ENCODE measurements at places on chromosomes 16 and 17. TPM values are rescaled to one million over a fixed set of nuclear protein-coding genes. Genes with fewer than 3 reads are reported as not detected.

Gene TBX6
- total RNA-seq: 9.6 TPM

- peak; percentile 92 for DNase-seq
- peak overlapping the region; percentile 51 for H3K27ac ChIP-seq
- no peaks in the 10 kb centered on the region for H3K27me3 ChIP-seq
- peaks cover 49% of the 10 kb centered on the region for H3K4me1 ChIP-seq
- H3K36me3 ChIP-seq: 0 out of 2 replicates have a peak, but pooled peaks cover 6% of the 10 kb centered on the region
These were observed 8.1 kb upstream of the DNASE1 start for GRCh38 chr16:3646348-3646920.

Gene NPIPB4
- total RNA-seq: 399 TPM

Gene ASPA
- not detected for total RNA-seq

GRCh38 chr17:3859940-3860339 is 13.9 kb upstream of the NCBP3 start:
- DNase-seq: no peak
- H3K36me3 ChIP-seq: no peaks in the 10 kb centered on the region
- no peak overlapping the region for H3K27ac ChIP-seq
- no peaks in the 10 kb centered on the region for H3K4me1 ChIP-seq
- no peak overlapping the region for H3K4me3 ChIP-seq

DNA sequence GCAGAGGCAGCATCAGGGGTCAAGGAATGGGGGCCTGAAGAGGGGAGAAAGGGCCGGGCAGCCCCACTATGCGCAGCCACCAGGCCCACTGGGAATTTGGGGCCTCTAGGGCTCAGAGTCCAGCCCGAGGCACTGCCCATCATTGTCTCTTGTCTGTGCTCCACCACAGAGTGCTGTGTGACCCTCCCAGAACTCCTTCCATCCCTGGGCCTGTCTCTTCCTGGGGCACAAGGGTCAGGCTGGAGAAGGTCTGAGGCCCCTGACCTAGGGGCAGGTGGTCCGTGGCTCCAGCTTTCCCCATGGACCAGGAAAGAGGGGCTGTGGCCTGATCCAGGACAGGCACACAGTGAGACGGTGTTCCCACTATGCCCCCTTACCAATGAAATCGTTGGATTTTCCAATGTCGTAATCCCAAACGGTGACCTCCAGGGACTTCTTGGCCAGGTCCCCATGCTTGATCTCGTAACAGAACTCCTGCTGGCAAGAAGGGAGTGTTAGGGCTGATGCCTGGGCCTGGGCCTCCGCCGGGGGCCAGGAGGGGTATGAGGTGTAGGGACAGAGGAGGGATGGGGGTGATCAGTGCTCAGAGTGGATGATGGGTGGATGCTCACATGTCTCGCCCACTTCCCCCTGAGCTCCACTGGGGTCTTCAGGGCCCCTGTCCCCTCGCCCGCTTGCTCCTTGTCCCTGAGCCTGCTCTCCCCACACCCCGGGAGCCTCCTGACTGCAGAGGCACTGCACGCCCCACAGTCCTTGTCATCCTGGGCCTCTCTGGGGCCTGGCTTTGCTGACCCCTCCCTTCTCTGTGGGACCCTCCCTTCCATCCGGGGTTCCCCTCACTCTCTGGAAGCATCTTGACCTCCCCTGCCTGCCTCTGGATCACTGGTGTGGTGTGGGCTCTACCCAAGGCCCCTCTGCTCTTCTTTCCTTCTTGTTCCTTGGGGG is 10.7 kb downstream of the SCGB1C2 start:
- no peak overlapping the region for H3K4me3 ChIP-seq
- no peaks in the 10 kb centered on the region for H3K4me1 ChIP-seq
- H3K27ac ChIP-seq: no peak overlapping the region

Gene MRPS34
- total RNA-seq: 247 TPM

All from PC-9 (cell line).